ENCODE measurements at places on chromosomes 2 and 18.

- DNase-seq = no peak
These were observed at the start of gene CDCA7 for GRCh38 chr2:173354582-173355131. Gene CDCA7, plus strand, starts transcription at chr2:173354872. Its CDS starts 92 bp downstream, at chr2:173354964.

- no peak for DNase-seq
These were observed 367.7 kb downstream of the CLIP4 start for GRCh38 chr2:29482867-29483266.

DNA sequence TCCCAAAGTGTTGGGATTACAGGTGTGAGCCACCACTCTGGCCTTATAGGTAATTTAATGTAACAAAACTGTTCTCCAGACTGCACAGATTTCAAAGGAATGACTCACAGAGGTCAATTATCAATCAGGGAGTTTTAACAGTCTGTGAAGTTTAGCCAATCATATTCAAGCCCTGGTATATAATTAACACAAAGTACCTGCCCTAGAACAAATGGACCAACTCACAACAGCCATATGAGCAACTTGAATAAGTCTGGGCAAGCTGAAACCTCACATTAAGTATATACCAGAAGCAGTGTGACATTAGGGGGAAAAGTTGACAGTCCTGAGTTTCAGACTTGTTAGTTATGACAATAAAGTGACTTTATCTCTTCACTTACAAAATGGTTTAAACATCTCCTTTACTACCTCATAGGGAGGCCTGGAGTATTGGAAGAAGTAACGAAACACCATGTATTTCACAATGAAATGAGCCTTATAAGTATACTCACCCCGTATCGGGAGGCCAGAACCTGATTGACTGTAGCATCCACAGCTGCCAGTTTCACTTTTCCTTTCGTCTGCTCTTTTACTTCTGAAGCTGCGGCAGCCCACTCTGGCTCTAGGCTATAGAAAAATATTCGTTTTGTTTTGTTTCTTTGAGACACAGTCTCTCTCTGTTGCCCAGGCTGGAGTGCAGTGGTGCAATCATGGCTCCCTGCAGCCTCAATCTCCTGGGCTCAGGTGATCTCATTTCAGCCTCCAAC, 22.2 kb downstream of the PDIA6 start:
- no peak for DNase-seq

DNA sequence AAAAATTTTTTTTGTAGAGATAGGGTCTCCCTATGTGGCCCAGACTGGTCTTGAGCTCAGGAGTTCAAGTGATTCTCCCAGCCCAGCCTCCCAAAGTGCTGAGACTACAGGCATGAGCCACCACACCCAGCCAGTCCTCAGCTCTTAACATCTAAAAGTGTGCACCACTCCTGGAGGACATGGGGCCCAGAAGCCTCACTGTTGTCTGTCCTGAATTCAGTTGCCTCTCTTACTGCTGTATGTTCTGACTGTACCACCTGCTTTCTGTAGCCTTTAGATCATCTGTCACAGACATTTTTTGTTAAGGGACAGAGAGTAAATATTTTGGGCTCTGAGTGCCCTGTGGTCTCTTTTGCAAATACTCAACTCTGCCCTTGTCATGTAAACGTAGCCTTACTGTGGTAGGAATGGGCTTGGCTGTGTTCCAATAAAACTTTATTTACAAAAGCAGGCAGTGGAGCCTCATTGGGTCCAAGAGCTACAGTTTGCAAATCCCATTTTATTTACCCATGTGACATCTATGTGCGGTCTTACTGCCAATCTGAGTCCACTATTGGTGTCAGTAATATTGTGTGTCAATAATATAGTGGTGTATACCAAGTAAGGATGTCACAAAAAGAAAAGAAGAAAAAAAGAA, 38.1 kb downstream of the TMEM37 start:
- no peak for DNase-seq
